ENCODE measurements at places on chromosomes 11 and 22.
A peak's percentile ranks its signal among the peaks of the same experiment; 100 is the strongest.

DNA sequence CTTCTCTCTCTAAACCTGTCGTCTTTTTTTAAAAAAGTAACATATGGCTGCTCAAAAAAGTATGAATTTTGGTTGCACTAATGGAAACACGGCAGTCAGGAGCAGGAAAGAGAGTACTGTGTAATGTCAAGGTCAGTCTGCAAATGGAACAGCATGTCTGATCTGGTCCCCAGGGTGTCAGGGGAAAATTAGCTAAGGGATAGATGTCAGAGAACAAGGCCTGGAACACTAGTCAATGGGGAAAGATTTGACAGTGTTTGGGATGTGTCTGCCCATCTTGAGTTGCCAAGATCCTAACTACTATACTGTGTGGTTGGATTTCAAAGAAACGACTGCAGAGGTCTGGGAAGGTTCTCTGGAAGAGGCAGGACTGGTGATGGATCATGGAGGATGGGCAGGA is 65.7 kb upstream of the PHOX2A start:
- no peak for DNase-seq

DNA sequence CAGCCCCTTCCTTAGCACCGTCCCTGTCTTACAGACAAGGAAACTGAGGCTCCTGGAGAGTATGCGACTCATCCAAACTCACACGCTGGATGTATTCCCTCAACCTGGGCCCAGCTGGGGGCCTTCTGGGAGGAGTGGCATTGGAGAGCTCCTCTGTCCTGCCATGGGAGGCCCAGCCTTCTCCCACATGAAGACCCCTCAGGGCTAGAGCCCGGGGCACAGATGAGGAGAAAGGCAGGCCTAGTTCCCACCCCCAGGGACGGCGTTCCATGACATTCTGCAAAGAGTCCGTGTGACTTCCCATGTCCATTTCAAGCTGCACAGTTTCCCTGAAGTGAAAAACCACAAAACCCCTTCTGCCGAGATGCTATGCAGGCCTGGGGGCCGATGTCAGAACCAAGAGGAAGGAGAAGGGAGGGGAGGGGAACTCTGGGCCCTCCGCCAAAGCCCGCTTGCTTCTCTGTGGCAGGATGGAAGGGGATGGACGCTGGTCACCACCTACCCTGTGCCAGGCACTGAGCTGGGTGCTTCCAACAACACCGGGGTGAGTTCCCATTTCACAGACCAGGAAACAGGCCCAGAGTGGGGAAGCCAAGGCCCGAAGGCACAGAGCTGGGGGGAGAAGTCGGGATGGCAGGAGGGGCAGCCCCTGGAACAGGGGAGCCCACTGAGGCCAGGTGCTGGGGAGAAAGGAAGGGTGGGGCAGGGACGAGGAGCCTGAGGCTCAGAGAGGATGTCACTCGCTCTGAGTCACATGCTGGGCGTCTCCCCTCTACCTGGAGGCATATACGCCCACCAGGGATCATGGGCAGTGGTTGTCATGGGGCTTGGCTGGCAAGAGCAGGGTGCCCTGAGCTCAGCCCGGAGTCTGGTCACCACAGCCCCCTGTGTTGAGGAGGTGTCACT is 15.7 kb downstream of the RAC2 start:
- DNase-seq, result no peak

DNA sequence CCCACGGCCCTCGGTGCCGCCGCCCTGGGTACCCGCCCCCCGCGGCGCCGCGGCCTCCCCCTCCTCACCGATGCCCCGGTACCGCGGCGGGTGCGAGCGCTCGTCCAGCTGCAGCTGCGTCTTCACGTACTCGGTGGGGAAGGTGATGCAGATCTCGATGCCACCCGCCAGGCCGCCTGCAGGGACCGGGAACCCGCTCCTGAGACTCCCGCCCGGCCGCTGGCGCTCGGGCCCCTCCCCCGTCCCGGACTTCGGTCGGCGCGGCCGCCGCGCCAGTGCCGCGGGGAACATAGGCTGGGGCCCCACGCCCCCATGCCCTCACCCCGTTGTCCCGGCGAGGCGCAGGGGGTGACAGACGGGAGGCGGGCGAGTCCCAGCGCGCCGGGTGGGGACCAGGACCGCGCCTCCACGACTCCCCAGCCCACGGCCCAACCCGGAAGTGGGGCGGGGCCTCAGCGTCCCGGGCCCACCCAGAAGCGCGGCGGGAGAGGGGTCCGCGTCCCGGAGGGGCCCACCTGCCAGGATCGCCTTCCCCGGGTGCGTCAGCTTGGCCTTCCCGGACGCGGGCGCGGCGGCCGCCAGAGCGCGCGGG is 375 bp downstream of the SLC25A1 start:
- DNase-seq, result peak; percentile 72

DNA sequence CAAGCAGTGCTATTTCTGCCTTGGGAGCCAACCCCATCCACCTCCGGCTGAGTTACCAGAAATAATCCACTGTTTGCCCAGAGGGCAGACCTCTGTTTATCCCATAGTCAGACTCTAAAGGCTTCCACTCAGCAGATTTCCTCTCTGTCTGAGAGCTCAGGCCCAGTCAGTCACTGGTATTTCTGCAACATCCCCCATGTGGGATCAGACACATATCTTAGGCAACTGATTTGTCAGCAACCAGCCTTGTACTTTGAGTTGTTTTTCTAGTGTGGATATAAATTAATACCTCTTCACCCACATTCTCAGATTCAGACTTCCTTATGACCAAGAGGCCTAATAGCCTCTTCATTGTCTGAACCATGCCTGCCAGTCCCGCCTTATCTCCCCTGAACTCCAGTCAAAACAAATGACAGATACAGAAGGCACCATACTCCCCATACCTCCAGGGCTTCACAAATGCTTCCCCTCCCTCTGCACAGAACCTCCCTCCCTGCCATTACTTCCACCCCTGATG is 193.6 kb downstream of the FAM76B start:
- no peak for DNase-seq

- DNase-seq, result no peak
These were observed 9.9 kb upstream of the AIFM3 start for GRCh38 chr22:20957102-20957682.

DNA sequence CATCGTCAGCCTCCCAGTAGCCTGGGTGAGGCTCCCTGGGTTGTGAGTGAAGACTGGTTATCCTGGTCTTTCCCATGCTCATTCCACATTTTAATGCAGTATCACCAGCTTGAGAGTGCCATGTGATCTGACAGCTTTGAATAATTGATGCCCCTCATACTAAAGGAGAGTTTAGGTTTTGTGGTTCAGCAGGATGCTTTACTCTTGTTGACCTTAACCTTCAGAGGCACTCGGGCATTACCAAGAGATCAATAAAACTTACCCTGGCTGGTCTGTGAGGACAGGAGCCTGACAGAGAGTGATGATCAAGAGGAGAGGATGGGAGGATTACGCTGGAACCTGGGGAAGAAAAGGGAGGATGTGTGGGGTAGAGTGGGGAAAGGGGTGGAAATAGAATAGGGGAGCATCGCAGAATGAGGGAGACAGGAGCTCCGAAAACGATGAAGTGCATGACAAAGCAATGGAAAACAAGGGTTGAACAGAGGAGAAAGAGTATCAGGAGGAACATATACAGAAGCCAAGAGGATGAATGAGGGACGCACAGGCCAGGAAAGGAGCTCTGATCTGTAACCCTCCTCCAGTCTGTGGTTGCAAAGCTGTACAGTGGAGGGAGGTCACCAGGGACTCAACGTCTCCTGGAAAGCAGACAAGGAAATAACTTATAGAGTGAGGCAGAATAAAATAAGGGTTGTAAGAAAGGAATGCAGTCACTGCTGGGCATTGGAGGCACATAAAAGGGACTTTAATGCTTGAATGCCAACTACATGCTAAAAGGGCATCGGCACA is 594.5 kb downstream of the NTM start:
- no peak for DNase-seq

DNA sequence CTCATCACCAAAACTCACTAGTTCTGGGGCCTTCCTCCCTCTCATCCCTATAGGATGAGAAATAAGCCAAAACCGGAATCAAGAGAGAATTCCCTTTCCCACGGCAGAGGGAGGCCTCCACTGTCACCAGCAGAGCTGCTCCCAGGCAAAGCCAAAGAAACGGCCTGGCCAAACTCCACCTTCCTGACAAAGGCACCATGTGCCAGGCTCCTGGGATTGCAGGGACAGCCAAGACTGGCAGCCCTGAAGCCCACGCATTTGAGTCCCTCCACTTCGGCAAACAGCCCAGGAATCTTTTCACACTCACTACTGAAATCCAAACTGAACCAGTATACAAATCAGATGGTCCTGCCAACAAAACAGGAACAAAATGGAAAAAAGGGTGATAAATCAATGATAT is 6.1 kb downstream of the SMCO4 start:
- DNase-seq, result peak; percentile 18

- DNase-seq, result no peak
These were observed 27.7 kb downstream of the RNH1 start for GRCh38 chr11:479311-479710.

DNA sequence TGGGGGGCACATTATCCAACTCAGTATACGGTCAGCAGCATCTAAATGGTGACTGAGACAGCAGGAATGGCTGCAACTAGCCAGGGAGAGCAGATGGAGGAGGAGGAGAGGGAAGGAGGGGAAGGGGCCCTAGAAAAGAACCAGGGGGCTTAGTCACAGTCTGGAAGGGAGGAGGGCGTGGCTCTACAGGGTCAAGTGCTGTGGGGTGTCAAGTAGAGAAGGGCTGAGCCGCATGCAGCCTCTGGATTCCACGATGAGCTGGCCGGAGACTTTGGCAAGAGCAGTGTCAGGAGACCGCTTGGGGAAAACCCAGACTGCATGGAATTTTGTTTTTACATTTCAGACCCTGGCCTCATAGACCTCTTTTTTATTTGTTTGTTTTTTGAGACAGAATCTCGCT is 25.8 kb upstream of the PPFIA1 start:
- no peak for DNase-seq
